ENCODE measurements at places on chromosomes 12 and 14.
A peak's percentile ranks its signal among the peaks of the same experiment; 100 is the strongest.

- no peak for DNase-seq
Measured at GRCh38 chr12:30603129-30603528, 92.5 kb downstream of the IPO8 start.

GRCh38 chr12:4960030-4960429 is 50.3 kb downstream of the KCNA1 start:
- DNase-seq, result no peak

DNA sequence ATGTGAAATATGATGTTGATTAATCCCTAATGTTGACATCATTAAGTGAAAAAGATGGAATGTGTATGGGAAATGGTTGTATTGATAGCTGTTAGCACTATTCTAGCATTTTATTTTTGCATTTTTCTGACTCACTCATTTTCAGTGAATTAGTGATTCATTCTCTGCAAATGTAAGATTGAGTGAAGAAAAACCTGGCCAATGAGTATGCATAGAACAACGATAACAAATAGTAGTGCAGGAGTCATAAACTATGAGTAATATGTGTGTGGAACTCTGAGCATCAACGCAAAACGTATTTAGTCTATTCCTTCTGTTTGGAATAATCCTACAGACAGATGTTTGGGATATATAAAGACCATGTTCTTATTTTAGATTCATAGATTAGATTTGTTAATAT is 76.3 kb upstream of the RTL1 start:
- DNase-seq, result no peak

DNA sequence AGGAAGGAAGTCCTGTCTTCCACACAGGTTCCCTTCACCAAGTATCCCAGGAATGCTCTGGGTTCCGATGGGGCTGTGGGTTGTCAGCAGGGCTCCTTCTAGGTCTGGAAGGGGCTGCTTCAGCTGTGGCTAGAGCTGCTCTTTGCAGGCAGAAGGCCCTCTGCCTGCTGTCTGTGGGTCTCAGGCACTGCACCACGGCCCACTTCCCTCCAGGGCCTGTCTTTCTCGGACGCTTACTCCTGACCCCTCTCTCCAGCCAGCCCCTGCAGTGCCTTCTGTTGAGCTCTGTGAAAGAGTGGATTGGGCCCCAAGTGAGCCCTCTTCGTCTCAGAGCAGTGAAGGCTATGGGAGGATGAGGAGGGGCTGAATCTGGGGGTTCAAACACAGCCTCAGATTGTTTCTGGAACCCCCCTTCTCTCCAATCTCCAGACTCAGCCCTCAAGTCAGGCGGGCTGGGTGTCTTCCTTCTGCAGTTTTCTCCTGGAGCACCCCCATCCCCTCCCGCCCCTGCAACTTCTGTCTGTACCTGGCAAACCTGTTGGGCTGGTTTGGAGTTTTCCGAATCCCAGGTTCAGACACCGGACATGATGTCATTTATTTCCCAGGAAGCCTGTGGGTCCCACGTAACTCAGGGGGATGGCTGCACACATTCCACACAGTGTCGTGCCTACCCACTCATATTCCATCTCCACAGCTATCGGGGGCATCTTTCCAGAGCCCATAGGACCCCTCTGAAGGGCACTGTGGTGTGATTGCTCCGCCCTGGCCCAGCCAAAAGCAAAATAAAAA is 24.9 kb upstream of the SPPL3 start:
- no peak for DNase-seq

GRCh38 chr14:73238424-73238852 is 1.1 kb downstream of the PAPLN start:
- no peak for DNase-seq

DNA sequence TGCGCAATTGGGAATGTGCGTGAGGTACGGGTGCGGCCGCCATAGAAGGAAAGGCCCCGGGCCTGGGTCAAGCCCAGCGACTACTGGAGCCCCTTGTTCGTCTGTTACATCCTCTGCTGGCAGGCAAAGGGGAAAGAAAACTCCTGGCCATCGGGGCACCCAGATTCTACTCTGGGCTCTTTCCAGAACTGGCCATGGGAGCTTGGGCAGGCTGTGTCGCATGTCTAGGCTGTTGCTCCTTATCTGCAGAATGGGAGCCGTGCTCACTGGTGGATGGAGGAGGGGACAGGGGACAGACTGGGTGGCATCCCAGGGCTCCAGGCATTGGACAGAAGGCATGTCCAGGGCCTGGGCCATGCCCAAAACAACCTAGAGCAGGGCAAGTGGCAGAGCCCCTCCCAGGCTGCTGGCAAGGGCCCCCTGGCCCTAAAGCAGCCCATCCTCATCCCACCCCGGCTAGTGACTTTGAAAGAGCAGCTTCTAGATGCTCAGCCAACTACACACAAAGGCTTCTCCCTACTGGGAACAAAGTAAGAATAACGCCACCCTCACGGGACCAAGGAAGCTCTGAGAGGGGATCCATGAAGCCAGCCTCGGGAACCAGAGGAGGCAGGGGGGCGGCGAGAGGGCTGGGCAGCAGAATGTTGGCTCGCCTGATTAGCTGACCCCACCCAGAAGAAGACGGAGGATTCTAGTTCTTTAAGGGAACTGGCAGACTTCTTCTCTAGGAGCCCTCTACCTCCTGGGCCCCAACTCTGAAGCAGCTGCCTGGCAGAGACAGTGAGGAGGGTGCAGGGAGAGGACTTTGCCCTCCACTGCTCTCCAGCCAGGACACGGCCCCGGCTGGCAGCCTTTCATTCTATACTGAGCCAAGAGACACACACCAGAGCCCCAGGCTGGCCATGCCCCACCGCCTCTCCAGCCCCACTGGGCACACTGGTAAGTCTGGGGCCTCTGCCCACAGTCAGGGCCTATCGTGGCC is 96.8 kb downstream of the SINHCAF start:
- DNase-seq, result peak; percentile 72

GRCh38 chr14:73236157-73236556 is 1.1 kb upstream of the PAPLN start:
- DNase-seq, result no peak

DNA sequence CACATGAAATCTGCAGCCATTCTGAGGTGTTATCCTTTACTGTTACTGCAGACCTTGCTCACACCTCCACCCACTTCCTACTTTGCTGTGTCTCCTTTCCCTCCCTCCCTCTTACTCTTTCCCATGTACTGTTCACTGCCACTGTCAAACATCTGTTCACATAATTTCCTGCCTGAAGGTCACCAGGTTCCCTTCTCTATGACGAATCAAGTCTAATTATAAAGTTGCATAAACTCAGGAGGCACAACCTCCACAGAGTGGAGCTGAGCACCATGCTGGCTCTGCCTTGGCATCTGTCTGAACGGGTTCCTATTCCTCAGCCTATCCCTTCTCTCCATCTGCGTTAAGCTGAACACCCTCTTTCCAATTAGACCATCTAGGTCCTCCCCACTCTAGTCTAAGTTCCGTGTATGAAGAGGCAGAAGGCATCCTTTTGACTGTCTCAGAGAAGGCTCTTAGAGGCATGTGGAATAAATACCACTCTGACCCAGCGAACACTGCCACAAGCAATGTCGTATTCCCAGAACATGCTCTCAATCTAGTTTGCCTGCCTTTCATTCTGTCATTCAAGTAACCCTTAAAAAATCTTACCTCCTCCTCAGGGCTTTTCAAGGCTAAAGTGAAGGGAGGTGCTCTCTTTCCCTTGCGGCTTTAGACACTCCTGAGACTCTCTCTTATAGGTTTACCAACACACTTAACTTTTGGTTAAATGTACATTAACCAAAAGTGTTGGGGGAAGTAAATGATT is 48.7 kb downstream of the ACADS start:
- no peak for DNase-seq

- no peak for DNase-seq
Measured at GRCh38 chr14:89915114-89915878, 39.2 kb downstream of the EFCAB11 start.

GRCh38 chr12:114405519-114406271 is at the start of gene TBX5:
Gene TBX5 (minus strand): TSS chr12:114406144. CDS start chr12:114403898, 2,246 bp downstream.
- peak; percentile 79 for DNase-seq

DNA sequence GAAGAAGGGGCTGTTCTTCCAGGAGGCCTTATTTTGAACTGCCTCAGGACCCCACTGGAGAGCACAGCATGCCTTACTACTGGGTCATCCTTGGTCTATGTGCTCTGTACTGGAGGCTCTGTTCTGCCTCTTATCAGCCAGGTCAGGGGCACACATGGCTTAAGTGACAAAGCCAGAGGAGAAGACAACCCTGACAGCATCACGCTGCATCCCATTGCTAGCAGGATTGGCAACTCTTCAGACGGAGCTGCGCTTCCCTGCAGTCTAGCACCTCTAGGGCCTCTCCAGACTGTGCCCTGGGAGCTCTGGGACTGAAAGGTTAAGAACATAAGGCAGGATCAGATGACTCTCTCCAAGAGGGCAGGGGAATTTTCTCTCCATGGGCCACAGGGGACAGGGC is 17.3 kb upstream of the TIGAR start:
- no peak for DNase-seq

DNA sequence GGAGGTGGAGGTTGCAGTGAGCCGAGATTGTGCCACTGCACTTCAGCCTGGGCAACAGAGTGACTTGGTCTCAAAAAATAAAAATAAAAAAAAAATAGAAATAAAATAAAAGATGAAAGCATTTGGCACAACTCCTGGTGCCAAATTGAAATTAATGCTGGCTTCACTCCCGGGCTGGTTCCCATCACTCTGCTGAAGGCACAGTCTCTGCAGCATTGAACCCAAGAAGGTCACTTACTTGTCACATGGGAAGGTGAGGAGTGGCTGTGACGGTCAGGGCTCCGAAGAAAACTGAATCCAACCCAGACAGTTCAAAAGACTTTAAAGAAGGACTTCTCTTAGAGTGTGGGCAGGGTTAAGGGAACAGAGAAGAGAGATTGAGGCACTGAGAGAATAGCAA is 10.5 kb upstream of the CCDC63 start:
- DNase-seq, result no peak

DNA sequence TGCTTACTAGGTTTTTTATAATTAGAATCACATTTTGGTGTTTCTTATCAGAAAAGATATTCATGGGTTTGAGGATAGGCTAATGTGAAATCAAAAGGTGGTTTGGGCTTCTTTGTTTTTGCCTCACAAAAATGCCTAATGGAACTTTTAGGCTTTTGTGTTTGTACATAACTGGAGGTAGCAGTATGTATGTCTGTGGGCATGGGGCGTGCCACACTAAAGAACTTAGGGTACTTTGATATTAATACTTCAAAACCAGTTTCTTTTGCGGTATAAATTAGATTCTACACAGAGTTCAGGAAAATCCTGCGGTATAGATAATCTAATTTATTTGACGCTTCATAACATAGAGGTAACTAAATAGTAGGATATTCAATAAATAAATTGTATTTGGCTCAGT is 1.9 kb downstream of the ETV6 start:
- no peak for DNase-seq

DNA sequence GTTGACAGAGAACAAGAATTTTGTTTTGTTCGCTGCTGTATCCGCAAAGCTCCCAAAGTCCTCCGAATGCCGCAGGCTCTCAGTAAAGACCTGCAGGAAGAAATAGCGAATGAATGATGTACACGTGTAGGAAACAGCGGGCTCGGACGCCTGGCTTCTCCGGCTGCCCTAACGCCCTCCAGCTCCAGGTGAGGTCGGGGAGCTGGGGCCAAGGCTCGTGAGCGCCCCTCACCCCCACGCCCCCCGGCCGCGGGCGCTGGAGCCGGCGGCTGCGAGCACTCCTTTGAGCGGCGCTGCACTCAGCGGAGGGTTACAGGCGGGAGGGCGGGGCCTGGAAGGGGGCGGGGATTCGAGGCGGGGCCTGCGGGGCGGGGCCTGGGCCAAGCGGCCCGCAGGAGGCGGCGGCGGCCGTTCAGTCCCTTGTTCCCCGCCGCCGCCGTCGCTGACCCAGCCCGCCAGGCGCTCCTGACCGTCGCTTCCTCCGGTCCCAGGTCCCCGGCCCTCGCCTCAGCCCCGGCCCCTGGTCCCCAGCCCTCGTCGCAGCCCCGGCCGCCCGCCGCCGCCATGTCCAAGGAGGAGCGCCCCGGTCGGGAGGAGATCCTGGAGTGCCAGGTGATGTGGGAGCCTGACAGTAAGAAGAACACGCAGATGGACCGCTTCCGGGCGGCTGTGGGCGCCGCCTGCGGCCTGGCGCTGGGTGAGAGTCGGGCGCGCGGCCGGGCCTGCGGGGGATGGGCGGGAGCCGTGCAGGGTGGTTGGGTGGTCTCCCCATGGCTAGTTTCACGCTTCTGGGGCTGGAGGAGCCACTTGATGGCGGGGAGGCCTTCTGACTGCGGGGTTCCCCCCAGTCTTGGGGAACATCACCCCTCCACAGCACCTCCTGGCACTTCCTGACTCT is at the start of gene AACS:
Gene AACS, plus strand, starts transcription at position 415 of the 898 bp plus-strand sequence. Its CDS starts 150 bp downstream, at position 565.
- peak; percentile 91 for DNase-seq

- no peak for DNase-seq
Measured at GRCh38 chr12:89179983-89180382, 172.3 kb downstream of the DUSP6 start.

DNA sequence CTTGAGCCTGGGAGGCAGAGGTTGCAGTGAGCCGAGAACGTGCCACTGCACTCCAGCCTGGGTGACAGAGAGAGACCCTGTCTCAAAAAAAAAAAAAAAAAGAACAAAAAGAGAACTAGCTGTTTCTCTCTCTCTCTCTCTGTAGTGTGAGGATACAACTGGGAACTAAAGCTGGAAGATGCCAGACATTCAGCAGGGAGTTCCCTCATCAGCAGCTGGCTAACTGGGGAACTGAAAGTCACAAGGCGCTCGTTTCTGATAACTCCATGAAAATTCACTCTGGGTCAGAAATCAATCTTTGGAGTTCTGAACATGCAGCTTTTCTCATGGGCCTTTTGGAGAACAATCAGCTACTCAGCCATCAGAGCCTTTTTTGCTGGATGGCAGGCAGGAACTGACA is 43.5 kb upstream of the MAP1LC3B2 start:
- no peak for DNase-seq

DNA sequence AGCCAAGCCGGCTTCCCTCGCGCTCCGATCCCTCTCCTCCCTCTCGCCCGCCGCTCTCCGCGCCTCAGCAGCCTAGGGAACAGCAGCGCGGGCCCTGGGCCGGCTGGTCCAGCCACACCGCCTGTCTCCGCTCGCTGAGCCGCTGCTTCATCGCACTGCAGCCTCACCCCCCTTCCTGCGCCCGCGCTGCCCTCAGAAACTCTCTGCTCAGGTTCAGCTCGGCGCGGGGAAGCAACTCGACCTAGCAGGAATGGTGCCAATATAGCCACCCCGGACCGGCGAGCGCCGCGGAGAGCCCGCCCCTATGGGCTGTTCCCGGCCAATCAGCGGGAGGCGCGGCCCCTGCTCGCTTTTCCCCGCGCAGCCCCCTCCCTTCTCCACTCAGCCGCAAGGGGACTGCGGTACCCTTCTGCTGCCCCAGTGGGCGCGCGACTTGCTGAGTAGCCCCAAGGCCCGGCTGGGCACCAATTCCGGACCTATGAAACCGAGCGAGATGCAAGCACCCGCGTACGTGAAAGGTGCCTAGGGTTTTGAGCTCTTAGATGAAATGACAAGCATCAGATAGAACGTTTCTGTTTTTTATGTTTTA is at the start of gene ADAMTS20:
Gene ADAMTS20, minus strand, starts transcription at position 233 of the 589 bp plus-strand sequence. CDS start 282 bp downstream, outside the sequence.
- DNase-seq, result peak; percentile 57

GRCh38 chr12:119808441-119808840 is 68.7 kb downstream of the CIT start:
- DNase-seq, result no peak

DNA sequence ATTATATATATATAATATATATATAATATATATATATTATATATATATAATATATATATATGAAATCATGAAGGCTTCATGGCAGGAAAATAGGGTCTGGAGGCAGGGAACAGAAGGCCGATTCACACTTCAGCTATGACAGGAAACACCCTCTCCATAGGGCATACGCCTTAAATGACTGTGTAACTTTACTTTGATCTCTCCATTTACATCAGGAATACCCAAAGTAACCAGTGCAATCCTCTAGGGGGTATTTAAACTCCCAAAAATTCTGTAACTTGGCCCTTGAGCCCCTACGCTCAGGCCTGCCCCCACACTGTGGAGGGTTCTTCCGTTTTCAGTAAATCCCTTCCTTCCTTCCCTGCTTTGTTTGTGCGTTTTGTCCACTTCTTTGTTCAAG is 40.4 kb upstream of the PPP2R5C start:
- no peak for DNase-seq
